Umbilical cord (tissue), 2 donors: ENCODE measurements at places on chromosomes 7 and 10.
A peak's percentile ranks its signal among the peaks of the same experiment; 100 is the strongest.

DNA sequence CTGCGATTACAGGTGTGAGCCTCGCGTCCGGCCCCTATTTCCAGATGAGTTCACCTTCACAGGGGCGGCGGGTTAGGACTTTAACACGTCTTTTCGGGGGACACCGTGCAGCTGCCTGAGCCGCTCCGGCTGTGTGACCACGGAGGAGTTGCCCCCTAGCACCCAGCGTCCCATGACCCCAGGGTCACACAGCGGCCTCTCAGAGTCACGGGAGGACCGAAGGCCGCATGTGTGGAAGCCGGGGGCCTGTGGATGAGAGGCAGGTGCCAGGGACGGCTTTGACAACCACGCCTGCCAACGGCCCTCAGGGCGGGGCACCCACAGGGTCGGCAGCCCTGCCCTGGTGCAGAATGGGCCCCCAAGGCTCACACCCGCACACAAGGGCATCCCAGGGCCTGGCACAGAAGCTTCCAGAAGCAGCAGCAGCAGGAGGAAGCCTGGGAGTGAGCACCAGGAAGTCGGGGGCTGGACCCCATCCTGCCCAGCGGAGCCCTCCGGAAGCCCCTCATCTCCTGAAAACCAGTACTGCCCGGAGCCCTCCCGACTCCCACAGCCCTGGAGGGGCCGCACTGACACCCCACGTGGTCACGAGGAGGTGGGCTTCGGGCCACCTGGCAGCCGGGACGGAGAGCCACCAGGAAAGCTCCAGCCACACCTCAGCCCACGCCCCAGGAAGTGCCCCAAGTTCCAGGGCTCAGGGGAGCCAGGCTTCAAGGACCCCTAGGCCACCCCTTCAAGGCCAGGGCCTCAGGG, 32.7 kb downstream of the ADAP1 start:
- no peak for DNase-seq

DNA sequence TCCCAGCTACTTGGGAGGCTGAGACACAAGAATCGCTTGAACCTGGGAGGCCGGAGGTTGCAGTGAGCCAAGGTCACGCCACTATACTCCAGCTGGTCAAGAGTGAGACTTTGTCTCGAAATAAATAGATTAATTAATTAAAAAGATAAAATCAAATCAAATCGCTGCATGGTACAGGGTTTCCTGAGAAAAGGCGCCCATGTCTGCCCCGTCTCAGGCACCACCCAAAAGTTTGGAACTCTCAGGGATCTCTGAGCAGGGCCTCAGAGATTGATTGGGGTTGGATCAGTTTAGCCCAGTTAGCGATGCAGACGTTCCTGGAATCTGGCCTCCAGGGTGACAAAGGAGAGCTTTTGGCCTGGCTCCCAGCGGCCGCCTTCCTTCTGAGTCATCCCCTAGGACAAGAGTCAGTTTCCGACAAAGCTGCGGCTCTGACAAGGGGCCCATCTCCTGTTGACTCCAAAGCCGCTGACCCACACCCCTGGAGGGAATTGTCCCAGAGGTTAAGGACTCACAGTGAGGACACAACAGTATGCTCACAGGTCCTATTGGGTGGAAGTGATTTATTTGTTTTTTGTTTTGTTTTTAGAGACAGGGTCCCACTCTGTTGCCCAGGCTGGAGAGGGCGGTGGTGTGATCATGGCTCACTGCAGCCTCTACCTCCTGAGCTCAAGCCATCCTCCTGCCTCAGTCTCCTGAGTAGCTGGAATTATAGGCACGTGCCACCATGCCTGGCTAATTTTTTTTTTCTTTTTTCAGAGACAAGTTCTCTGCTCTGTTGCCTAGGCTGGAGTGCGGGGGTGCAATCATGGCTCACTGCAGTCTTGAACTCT, 6.8 kb downstream of the ORAI2 start:
- no peak for DNase-seq

DNA sequence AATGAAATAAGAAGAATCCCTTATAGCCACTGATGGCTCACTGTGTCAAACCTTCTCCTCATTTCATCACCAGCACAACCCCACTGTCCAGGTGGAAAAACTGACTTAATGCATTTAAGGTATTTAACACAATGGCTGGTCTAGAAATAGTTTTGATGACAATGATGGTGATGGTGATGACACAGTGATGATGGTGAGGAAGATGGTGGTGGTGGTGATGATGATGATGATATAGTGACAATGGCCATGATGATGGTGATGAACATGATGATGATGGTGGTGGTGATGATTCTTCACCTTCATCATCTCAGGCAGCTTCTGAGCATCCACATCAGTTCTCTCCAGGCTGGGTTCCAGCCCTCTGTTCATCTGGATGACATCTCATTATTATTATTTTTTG, 186.6 kb downstream of the TCERG1L start:
- no peak for DNase-seq

- no peak for DNase-seq
Measured at GRCh38 chr7:138164804-138165203, 88.5 kb downstream of the AKR1D1 start.

DNA sequence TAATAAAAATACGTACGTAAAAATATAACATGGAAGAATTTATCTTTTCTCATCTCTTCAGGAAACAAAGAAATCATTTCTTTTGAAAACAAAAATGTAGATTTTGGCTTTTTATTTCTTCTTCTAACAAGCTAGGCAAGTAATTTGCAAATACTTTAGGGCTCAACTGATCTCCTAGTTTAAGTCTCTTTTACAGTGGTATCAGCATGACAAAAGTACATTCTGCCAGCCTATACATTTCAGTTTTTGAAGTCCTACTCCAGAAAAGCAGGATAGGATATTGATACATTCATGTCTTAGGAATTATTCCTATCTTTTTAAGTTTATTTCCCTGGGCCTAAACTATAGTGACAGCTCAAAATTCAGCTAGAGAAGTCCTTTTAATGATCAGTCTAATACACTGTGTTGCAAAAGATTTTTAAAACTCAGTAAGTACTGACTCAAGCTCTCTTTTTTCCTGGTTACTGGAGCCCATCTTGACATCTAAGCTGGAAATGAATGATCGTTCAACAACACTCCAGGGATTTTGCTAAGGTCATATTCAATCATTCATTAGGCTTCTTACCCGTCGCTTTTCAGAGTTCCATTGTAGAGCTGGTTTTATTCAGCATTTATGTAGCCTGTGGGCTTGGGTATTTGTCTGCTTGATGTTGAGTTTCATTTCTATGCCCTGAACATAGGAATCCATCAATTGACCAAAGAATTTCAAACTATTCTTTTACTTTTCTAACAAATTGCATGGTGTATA, 12.2 kb upstream of the FAM53B start:
- no peak for DNase-seq

DNA sequence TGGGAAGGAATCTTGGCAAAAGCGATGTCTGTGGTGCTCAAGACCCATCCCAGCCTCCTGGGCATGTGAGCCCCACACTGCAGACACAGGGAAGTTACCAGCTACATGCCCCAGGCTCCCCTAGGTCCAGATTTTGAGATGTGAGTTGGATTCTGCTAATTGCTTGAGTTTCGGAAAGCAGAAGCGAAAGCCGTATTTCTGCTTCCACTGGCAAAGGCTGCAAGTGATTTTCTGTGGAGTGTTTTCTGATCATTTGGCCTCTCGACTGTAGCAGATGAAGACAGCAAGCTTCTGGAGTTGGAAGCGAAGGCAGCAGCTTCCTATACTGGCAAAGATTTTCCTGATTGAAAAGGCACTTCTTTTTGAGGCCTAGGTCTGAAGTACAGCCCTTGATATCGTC, 29.6 kb downstream of the ANKRD16 start:
- peak; percentile 40 for DNase-seq

DNA sequence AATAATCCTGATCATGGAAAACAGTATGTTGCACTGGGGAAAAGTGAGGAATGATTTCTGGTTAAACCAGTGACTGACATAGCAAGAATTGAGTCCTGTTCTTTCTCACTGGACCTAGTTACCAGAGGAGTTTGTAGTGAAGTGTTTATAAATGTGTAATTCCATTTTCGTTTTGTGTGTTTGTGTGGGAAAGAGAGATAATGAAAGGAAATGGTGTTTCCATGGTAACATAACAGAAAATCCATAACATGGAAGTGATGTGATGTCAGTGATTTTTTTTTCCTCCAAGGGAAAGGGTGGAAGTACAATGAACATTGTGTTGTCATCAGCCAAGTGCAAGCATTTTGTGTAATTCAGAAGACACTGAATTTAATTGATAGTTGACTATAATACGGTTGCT, 283.9 kb downstream of the PLXDC2 start:
- peak; percentile 41 for DNase-seq

DNA sequence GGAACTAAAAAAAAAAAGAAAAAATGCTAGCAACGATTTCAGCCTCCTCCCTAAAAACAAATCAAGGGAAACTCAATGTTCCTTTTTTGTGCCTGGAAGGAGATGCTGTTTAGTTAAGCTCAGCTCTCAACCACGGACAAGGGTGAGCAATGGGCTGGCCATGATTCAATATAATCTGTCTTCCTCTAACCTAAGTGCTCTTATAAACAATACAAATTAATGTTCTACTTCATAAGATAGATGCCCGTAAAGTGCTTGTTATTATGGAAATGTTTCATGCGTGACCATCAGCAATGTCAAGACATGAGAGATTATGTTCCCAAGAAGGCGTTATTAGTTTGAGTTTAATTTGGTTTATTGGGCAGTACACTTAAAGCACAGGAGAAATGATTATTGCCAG, 320.3 kb downstream of the SFMBT2 start:
- no peak for DNase-seq

GRCh38 chr10:129745186-129745750, 218.8 kb downstream of the EBF3 start:
- DNase-seq, result no peak

- DNase-seq, result no peak
Measured at GRCh38 chr10:119439922-119440321, 102.6 kb downstream of the RGS10 start.

DNA sequence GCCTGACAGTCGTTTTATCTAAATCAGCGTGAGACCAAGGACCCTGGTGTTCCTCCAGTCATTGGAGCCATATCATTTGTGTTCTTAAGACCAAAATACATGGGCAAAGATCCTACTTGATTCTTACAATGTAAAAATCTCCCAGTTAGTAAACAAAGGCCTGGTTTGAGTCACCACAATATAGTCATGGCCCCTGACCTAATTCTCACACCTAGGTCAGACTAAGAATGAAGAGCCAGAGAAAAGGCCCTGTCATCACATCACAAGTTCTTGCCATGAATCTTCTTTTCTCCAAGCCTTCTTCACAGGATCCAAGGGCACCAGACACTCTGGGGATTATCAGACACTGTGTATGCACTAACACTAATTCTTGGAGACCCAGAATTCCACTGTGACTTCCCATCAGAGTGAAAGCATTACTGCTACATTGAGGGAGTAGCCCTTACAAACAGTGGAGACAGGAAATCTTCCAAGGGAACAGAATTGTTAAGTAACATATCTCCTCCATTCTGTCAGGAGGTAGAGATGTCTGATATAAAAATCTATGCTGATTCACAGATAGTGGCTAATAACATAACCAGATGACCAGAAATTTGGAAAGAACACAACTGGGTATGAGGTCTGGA, 7.6 kb upstream of the ERVW-1 start:
- DNase-seq, result no peak

GRCh38 chr7:907158-907980, 31.0 kb downstream of the GET4 start:
- DNase-seq, result no peak

- DNase-seq, result peak; percentile 55
Measured at GRCh38 chr7:38321515-38321944, 48.1 kb upstream of the TARP start.

DNA sequence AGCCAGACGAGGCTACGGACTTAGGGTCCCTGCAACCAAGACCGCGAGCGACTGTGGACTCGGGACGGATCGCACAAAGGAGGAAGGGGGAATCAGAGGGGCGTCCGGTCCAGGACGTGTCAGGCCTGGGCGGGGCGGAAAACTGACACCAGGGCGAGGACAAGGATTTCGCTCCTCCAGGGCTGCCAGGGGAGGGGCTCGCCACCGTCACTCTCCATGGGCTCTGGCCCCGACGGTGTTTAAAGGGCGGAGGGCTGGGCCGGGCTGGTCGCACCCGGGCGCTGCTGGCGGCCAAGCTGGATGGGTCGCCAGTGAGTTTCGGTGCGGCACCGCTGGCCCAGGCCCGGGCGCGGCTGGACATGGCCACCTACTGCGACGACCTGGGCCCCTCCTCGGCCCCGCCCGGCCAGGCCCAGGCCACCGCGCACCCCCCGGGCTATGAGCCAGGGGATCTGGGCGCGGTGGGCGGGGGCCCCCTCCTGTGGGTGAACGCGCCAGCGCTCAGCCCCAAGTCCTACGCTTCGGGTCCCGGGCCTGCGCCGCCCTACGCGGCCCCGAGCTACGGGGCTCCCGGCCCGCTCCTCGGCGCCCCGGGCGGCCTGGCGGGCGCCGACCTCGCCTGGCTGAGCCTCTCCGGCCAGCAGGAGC, at the start of gene FOXI2:
Gene FOXI2, plus strand, starts transcription at position 271 of the 648 bp plus-strand sequence. Its CDS starts 89 bp downstream, at position 360.
- DNase-seq, result no peak

- no peak for DNase-seq
Measured at GRCh38 chr7:77450613-77451012, 34.5 kb upstream of the GSAP start.

GRCh38 chr10:69065406-69066361, 22.2 kb upstream of the SRGN start:
- DNase-seq, result no peak

DNA sequence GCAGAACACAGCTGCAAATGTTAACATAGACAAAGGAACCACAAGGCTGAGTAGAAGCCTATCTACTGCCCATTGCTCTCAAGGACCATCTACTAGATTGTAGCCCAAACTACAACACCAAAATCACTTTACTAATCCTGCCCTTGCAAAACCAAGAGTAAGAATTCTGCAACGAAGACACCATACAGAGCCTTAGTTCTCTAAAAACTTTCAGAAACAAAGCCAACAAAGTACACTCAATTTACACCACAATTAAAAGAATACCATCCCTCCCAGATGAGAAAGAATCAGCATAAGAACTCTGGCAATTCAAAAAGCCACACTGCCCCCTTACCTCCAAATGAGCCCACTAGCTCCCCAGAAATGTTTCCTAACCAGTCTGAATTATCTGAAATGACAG, 294.3 kb downstream of the CTNNA3 start:
- no peak for DNase-seq

GRCh38 chr7:30841025-30841735, 70.0 kb downstream of the MINDY4 start:
- no peak for DNase-seq

DNA sequence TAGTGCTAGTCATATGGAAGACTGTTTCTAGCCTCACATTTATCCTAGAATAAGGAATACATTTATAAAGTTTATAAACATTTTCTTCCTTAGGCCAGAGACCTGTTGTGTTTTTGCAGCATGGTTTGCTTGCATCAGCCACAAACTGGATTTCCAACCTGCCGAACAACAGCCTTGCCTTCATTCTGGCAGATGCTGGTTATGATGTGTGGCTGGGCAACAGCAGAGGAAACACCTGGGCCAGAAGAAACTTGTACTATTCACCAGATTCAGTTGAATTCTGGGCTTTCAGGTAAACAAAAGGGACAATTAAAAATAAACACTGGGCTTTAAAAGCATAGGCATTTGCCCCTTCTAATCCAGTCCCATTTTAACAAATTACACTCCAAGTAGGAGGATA, 4.2 kb downstream of the LIPF start:
- no peak for DNase-seq
